ENCODE measurements at places on chromosomes 2 and 18. TPM values are rescaled to one million over a fixed set of nuclear protein-coding genes. Genes with fewer than 3 reads are reported as not detected.

The ALPG gene
- total RNA-seq = not detected

The LIPG gene
- 20.2 TPM for total RNA-seq

The HJURP gene
- 9.8 TPM for total RNA-seq

The AMER3 gene
- total RNA-seq = 11.8 TPM

The APCDD1 gene
- 26.8 TPM for total RNA-seq

The TAF4B gene
- 7.8 TPM for total RNA-seq

The DSG1 gene
- 8.5 TPM for total RNA-seq

The SERPINB4 gene
- not detected for total RNA-seq

The FSHR gene
- total RNA-seq = not detected

The SH3BP4 gene
- 40.6 TPM for total RNA-seq

The SOX11 gene
- 58.1 TPM for total RNA-seq

The LYPD1 gene
- total RNA-seq = 15.8 TPM

The CTAGE1 gene
- not detected for total RNA-seq
